Suppressor macrophage treated with lipopolysaccharide for 4 hours (primary cell): ENCODE measurements at places on chromosomes 3 and 15.

GRCh38 chr3:124032311-124032880 is 40.5 kb upstream of the ROPN1 start:
- DNase-seq: no peak

- no peak for DNase-seq
Observed at GRCh38 chr3:16464511-16465148, 48.9 kb downstream of the RFTN1 start.

DNA sequence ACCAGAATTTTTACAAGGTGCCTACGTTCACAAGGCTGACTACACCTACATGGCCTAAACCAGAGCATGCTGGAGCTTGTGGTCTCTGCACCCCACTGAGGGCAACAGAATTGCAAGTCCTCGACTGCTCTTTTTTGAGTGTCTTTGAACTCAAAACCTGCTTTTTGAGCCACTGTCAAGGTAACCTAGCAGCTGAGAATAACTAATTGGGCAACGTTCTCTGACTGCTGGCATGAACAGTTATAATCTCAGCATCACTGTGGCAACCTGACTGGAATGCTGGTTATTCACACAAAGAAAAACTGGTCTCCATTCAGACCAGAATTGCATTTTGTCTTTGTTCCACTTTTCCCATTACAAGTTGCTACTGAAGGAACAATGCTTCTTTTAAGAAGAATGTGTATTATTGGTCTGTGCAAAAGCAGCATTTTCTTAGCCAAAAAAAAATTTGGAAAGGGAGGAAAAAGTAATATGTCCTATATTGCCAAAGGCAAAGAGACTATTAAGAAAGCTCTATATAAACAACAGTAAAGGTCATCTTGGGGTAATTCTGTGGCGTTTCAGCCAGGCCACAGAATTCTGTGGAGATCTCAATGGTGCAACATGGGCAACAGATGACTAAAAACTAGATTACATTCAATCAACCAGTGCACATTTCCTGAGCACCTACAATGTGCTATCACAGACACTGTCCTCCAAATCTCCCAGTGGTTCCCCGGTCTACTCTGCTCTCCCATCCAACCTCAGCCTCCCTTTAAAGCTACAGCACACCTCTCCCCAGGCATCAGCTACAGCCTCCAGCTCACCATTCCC is 76.8 kb downstream of the TNIK start:
- DNase-seq: no peak

- no peak for DNase-seq
Observed at GRCh38 chr3:181457190-181457589, 254.5 kb upstream of the SOX2 start.

DNA sequence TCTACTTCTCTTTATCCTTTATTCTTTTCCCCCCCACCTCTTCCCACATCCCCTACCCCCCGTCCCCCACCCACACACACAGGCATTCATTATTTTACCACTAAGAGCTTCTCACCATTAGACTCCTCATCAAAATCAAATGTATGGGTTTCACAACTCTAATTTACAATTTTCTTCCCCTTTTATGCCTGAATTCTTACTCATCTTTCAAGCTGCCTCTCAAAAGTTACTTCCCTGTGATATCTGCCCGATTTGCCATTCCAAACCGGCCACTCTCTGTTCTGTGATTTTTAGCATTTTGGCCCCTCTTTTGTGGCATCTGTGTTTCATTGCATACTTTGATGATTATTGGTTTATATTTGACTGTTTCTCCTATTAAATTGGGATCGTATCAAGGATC is 42.2 kb downstream of the SLC9A9 start:
- peak; percentile 68 for DNase-seq
